ENCODE measurements at places on chromosomes 5 and 9. TPM values are rescaled to one million over a fixed set of nuclear protein-coding genes. Genes with fewer than 3 reads are reported as not detected.
A peak's percentile ranks its signal among the peaks of the same experiment; 100 is the strongest.

DNA sequence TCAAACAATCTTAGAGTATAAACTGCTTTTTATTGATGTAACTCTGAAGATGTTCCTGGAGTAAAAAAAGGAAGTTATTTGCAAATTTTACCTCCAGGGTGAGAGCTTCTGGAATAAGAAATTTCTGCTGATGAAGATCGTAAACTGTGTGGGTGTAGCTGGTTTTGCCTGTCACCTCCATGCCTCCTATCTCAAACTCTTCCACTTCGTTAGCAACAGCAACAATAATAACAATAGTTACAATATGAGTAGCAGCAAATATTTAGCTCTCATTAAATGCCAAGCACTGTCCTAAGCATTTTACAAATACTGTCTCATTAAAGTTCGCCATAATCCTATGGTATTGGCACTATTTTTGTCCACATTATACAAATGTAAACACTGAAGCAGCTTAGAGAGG is 57.9 kb downstream of the GCNT1 start:
- DNase-seq = no peak

DNA sequence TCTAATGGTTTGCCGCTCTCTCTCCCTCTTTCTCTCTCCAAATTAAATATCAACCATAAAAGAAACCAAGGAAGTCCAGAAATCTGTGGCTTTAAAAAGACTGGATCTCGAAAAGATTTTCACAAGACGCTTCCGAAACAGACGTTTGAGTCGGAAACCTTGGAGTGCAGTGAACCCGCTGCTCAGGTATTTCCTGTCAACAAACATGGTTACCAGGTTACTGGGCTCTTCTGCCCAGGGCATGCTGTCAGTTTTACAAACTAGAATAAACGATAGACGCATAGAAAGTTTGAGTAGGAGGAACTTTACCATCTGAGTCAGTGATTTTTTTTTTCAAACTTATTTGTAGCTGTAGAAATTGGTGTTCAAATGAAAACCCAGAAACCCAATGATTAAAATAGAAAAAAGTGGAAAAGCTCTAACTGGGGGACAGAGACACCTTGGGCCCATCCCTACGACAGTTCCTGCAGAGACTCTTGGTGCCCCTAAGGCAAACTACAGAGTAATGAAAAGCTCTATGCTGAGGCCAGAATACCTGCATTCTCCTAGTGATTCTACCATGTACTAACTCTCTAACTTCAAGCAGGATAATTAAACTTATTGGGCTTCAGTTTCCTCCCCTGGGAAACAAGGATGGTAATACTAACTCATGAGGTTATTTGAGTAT is 90.0 kb downstream of the DOCK8 start:
- peak; percentile 22 for DNase-seq

DNA sequence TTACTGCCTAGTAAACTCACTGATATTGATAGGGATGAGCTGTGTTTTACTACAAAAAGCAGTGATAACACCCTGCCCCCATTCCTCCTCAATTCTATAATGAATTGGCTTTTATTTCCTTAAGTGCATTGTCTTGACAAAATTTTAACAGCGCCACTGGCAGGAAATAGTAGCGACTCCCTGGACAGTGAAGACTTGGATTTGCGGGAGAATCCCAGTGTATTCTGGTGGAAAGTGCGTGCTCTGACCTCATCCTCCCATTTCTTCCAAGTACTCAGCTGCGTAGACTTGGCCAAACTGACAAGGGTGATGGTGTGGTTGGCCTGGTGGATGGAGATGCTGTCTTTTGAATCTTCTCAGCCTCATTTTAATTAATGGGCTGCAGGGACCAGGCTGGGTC is 5.3 kb downstream of the TRIO start:
- DNase-seq = no peak

- DNase-seq = no peak
Observed at GRCh38 chr5:142287973-142288313, 36.9 kb downstream of the SPRY4 start.

DNA sequence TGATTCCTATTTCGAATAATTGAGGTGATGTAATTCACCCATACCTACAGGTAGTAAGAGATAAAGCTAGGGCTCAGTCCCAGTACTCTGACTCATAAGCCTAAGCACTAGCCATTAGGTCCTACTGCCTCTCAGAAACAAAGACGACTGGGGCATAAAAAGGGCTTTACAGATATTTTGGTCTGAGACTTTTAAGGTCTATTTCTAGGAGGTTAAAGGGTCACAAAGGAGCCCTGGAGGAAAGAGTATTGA is 69.8 kb downstream of the SGCD start:
- no peak for DNase-seq

GRCh38 chr9:134959971-134960310 is 42.2 kb upstream of the FCN1 start:
- no peak for DNase-seq

- DNase-seq = no peak
Observed at GRCh38 chr9:131995382-131995781, 84.3 kb downstream of the MED27 start.

DNA sequence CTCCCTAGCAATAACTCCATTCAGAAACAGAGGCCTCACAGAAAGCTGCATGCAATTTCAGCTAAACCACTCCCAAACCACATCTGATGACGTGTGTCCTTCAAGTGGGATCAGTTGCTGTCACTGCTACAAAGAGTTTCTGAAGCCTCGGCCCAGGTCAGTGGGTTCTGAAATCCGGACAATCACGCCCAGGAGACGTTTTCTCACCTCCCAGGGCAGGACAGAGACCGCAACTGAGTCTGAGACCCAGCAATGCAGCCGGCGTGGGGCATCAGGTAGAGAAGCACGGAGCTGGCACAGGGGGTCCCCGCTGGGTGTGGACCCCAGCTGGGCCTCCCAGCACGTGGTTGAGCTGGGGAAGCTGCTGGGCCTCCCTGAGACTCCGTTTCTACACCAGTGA is 2.6 kb upstream of the UBE2QL1 start:
- no peak for DNase-seq

- no peak for DNase-seq
Observed at GRCh38 chr9:109179801-109180523, 12.9 kb upstream of the FRRS1L start.

DNA sequence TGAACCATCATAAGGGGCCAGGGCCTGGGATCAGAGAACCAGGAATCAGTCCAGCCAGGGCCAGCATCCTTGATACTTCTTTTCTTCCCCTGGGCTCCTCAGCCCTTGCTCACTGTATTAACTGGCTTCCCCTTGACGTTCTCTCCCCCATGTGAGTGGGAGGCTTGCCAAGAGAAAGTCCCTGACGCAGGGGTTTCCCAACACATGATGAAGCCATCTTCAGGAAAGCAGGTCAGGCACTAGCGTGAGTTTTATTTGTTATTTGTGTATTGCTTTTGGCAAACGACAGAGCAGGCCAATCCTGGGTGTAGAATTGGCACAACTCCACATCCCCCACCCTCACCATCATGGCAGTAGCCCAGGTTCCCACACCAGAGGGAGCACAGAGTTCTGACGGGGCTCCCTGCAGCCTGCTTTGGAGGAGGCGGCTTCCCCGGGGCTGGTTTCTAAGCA is 165.5 kb upstream of the NFIL3 start:
- peak; percentile 70 for DNase-seq

DNA sequence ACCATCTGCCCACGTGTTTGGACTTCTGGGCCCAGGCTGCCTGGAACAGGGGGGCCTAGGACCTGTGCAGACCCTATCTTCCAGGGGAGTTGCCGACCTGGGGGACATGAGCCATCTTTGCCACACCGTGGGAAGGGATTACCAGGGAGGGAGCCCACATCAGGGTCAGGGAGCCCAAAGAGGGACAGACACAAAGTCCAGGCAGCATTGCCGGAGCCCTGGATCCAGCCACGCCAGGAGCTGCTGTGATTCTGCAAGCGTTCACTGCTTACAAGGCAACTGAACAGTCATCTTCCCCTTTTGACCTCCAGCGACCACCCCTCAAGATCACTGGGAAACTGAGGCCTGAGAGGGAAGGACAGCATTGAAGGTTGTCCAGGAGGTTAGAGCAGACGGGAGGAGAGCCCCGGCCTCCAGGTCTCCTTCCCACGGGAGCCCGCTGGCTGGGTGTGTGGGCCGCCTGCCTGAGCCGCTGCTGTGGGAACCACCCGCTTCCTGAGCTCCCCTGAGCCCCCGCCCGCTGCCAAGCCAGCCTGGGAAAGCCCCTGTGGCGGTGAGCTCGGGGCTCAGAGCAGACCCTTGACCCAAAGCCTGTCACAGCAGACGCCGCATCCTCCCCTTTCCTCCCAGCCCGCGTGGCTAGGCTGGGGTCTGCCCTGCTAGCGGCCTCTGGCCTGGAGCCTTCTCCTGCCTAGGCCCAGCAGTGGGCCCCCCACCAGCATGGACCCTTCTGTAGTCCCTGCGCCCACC is 17.1 kb upstream of the NOTCH1 start:
- no peak for DNase-seq

DNA sequence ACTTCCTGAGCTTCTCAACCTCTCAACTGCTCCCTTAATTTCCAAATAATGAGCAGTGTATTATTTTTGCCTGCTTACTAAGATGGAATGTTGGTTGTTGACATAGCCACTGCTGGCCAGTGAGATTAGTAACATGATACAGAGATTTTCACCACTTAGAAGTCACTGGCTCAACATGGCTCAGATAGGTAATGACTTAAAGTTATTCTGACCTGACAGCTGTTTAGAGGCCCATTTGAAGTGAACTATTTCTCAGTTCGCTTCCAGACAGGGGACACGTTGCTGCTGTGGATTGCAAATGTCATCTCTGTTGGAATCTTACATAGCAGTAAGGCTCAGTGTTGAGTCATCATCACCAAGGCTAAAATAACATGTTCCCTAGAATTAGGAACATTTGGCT is 490.2 kb downstream of the TLE4 start:
- DNase-seq = no peak

DNA sequence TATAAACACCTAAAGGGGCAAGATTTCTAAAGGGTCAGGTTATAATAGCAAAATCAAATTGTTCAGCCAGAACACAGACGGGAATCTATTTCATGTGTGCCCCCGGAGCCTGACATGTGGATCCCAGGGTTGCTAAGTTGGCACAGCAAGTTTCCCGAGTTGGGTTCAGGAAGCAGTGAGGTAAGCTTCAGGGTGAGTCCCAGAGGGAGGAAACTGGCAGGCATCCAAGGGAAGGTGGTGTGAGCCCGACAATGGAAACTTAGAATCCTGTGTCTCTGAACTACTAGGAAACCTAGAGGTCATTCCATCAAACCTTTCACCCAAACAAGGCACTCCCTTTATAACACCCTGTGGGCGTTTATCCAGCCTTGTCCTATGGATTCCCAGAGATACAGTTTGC is 98.4 kb downstream of the ADRB2 start:
- no peak for DNase-seq

DNA sequence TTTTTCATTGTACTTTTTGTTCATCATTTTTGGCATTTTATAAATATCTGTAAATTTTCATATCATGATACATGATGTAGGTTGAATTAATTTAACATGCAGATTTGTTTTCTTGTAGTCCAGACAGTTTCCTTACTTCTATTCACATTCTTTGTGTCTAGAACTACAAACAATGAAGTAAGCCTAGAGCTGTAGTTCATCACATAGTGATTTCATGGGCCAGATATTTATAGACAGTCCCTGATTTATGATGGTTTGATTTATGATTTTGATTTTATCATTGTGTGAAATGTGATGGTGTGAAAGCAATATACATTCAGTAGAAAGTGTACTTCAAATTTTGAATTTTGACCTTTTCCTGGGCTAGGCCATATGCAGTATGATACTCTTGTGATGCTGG is 139.0 kb downstream of the ARHGEF28 start:
- DNase-seq = no peak

GRCh38 chr5:170046241-170046640 is 59.5 kb upstream of the FOXI1 start:
- peak; percentile 19 for DNase-seq

DNA sequence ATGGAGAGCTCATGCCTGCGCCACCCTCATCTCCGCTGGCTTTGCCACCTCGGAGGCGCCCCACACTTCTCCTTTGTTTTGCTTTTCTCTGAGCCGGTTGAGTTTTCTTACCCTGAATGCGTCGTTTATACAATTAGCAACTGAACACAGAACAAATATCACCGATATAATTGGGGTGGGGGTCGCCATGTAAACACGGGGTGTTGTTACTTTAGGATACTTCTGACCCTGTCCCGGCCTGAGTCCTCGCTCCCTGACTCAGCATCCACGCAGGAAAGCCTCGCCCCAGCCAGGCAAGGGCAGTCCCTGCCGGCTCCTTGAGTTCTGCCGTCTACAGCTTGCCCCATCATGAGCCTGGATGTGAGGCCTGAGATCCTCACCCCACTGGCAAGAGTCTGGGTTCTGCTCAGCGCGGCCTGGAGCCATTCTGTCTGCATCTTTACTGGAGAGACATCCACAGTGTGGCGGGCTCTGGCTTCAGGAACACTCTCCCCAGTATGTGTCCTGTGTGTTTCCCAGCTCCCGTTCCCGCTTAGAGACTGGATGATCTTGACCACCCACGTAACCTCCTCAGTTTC is 5.5 kb downstream of the NKX2-5 start:
- no peak for DNase-seq

FAM221B gene
- 0.13 TPM for polyA plus RNA-seq

SEMA5A gene
- polyA plus RNA-seq = 3.1 TPM

PCDH12 gene
- 5.6 TPM for polyA plus RNA-seq

Data from lung (tissue), 17 donors.